ENCODE measurements at places on chromosomes 12 and 14.

GRCh38 chr12:49126852-49127763 is 4.1 kb downstream of the TUBA1B start:
- no peak for DNase-seq

DNA sequence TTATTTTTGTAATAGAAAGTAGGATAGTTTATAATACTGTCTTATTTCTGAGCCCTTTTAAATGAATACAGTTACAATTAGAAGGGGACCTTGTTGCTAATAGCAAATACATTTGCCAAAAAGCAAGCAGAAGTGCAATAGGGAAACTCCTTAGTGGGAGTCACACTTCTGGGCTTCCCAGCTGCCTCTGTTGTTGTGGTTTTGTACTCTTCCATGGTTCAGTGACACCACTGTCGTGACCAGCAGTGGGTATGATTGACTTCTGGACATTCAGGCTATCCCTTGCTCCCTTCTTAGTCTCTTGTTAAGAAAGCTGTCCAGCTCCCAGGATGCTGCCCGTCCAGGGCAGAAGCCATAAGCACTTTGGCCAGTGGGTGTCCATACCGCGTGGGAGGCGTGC is 22.6 kb downstream of the TCTN1 start:
- no peak for DNase-seq

GRCh38 chr14:68865542-68865941 is 72.7 kb upstream of the ZFP36L1 start:
- no peak for DNase-seq

DNA sequence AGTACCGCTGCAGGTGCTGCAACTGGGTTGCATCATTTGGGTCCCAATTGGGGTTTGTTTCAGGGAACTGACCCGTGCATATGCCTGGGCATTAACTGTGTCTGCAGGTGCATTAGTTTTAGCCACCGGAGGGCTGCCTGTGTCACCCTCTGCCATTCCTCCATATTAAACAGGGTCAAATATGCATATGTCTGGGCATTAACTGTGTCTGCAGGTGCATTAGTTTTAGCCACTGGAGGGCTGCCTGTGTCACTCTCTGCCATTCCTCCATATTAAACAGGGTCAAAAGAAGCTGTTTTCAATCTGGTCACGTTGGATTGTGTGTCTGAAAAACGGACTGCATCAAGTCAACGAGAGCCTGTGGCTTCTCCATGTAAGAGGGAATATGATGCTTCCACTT is 1317.0 kb downstream of the TMEM121 start:
- DNase-seq: no peak

DNA sequence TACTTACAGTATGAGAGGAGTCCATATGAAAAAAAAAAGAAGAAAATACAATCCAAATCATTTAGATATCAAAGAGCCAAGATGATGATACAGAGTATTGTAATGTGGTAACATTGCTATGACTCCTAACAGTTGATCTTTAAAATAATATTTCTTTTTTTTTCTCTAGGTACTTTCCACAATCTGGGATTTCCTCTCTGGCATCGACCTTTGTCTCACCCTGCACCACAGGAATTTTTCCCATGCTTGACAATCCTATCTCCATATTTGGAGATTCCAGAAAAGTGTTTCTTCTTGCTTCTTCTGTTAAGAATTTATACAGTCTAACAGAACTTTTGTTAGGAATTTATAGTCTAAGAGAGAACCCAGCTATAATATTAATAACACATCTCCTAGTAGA is 184.4 kb downstream of the ITPR2 start:
- DNase-seq: no peak

DNA sequence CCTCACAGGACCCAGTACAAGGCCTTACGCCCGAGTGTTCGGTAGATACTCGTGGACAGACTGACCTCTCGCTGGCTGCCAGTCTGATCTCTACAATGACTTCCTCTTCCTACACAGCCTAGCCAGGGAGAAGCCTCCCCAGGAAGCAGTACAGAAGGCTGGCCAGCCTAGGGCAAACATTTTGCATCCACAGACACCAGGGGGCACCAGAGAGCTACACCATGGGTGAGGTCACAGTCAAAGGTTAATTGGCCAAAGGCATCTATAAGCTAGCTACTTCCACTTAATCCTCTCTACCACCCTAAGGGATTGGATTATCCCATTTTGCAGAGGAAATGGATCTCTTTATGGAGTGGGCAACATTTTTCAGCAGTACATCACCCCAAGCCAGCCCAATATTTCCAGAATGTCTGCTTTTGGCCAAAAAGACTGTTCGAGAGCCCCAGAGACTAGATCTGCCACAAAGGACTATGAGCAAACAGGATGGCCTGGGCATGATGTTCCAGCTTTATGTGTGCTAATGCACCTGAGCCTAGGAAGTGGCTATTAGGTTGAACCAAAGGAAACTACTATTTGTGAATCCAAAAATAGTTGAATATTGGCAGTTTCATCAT is 14.6 kb upstream of the PNMA1 start:
- DNase-seq: peak; percentile 77

GRCh38 chr14:103434868-103435442 is 49.7 kb downstream of the MARK3 start:
- DNase-seq: no peak

- no peak for DNase-seq
These were observed 49.2 kb upstream of the SGPP1 start for GRCh38 chr14:63777024-63777423.

GRCh38 chr12:27606986-27607385 is 83.0 kb downstream of the PPFIBP1 start:
- DNase-seq: no peak

- no peak for DNase-seq
These were observed 42.0 kb downstream of the HECTD4 start for GRCh38 chr12:112340230-112340629.

- DNase-seq: no peak
These were observed 51.1 kb upstream of the PWP1 start for GRCh38 chr12:107634530-107634929.

DNA sequence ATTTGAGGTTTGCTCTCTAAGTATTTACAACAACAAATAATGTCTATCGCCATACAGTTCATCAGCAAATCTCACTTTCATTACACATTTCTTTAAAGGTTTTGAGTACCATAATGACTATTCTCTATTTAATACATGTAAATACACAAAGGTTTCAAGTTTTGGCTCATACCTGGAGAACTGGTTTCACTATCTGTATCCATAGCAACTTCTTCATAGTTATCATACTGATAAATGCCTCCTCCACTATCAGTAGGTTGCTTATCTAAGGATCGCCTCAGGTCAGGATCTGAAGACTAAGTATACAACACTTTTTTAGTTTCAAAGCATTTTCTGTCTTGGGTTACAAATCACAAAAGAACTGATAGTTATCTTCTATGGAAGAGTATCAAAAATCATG is 21.4 kb downstream of the ZFC3H1 start:
- no peak for DNase-seq

GRCh38 chr14:34324363-34324795 is 137.7 kb downstream of the SPTSSA start:
- no peak for DNase-seq

DNA sequence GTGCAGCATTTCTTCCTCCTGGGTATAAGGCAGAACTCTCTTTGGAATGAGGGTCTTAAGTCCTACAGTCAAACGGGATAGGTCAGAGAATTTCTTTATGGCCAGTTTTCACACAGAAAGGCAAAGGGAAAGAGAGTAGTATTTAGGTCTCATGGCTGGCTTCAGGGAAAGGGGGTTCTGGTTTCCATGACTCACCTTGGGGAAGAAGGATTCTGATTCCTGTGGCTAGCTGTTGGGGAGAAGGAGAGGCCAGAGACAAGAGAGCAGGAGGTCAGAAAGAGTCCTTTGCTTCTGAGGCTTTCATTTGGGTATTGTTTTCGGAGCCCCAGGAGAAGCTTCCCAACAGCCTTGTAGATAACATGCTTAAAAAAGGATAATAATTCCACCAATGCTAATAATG is 332.5 kb downstream of the NPAS3 start:
- DNase-seq: no peak

- DNase-seq: no peak
These were observed 131.2 kb downstream of the NUBPL start for GRCh38 chr14:31692376-31692781.

- no peak for DNase-seq
These were observed 60.0 kb upstream of the PARP11 start for GRCh38 chr12:3933074-3933818.

DNA sequence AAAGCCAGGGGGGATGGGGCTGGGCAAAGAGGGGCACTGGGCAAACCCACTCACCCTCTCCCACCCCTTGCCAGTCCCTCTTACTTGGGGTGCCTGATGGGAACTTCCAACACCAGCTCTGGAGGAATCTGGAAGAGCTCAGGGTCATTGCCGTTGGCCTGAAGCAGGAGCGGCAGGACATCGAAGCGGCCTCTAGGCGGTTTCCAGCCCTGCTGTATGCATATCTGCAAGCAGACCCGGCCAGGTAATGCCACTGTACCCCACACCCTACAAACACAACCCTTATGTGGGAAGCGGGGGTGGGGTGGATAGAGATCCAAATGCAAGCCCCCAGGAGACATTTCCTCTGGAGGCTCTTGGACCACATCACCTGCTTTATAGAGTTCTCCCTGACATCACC is 83.6 kb downstream of the NOS1 start:
- DNase-seq: no peak
